NCI-H187 treated with DMSO at 0.1 percent for 48 hours (cell line): ENCODE measurements at places on chromosomes 1 and 21.

- no peak for DNase-seq
Measured at GRCh38 chr1:213891989-213892902, 95.5 kb upstream of the PROX1 start.

GRCh38 chr1:67524143-67525052 is 94.2 kb upstream of the SERBP1 start:
- DNase-seq: no peak

GRCh38 chr1:31584869-31585735 is 8.8 kb downstream of the TINAGL1 start:
- no peak for DNase-seq

DNA sequence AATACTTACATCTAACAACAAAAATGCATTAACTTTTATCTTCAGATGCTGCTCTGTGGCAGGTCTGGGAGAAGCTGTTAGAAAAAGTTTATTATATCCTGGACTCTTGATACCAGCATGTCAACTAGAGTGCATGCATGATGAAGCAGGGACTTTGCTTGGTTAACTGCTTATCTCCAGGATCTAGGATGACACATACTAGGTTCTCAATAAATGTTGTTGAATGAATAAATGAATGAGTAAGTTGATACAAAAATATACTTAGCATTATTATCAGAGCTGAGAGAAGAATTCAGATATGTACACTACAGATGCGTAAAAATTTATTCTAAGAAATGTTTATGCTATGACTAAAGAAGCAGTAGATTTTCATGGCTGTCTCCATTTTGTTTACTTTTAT is 304.3 kb downstream of the LTN1 start:
- DNase-seq: no peak

DNA sequence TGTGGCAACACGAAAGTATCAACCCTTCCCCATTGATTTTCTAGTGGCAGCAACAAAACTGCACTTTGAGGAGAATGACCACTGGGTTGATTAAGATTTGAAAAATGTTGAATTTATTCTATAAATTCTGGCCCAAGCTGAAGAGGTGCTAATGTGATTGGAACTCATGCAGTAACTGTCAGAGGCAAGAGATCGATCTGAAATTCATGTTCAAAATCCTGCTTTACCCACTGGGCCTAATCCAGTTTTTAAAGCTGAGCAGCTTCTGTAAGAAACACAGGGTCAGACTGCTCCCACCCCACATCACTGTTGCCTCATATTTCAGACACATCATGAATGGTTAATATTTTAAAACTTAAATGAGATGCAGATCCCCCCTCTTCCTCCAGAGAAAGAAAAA is 617.5 kb upstream of the BEND5 start:
- no peak for DNase-seq
